ENCODE measurements at places on chromosomes 7 and 10.

DNA sequence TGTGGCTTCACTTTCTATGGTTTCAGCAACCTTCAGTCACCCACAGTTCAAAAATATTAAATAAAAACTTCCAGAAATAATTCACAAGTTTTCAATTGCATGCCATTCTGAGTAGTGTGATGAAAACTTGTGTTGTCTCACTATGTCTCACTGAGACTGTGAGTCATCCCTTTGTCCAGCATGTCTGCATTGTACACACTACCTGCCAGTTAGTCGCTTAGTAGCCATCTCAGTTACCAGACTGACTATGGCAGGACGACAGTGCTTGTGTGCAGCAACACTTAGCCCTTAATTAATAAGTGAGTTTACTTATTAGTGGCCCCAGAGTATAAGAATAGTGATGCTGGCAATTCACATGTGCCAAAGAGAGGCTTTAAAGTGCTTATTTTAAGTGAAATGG, 22.5 kb downstream of the CCDC186 start:
- no peak for DNase-seq

- no peak for DNase-seq
Measured at GRCh38 chr7:79862447-79863210, 272.0 kb upstream of the GNAI1 start.

- DNase-seq = no peak
Measured at GRCh38 chr10:110168601-110169481, 38.6 kb upstream of the MXI1 start.

GRCh38 chr7:84446991-84447480, 252.4 kb upstream of the SEMA3A start:
- DNase-seq = no peak

DNA sequence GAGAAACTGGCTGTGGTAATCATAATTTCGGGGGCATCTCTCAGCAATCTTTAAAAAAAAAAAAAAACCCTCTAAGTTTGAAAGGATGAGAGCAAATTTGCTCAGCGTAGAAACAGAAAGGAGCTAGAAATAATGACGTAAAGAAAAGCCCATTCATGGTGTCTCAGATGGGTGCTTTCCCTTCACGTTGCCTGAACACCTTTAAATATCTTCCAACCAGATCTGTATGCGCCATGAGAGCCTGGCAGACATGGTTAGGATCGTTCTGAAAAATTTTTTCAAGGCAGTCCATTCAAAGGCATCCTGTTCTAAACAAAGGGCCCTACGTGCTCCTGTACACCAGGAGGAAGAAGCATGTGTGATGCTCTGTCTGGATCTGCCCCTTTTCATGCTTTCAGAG, 141.2 kb upstream of the C1QL3 start:
- DNase-seq = no peak

- no peak for DNase-seq
Measured at GRCh38 chr7:105352018-105352612, 36.6 kb downstream of the SRPK2 start.

GRCh38 chr7:33940503-33940902, 35.2 kb downstream of the BMPER start:
- no peak for DNase-seq

GRCh38 chr10:86288695-86289576, 77.7 kb downstream of the GRID1 start:
- DNase-seq = no peak

DNA sequence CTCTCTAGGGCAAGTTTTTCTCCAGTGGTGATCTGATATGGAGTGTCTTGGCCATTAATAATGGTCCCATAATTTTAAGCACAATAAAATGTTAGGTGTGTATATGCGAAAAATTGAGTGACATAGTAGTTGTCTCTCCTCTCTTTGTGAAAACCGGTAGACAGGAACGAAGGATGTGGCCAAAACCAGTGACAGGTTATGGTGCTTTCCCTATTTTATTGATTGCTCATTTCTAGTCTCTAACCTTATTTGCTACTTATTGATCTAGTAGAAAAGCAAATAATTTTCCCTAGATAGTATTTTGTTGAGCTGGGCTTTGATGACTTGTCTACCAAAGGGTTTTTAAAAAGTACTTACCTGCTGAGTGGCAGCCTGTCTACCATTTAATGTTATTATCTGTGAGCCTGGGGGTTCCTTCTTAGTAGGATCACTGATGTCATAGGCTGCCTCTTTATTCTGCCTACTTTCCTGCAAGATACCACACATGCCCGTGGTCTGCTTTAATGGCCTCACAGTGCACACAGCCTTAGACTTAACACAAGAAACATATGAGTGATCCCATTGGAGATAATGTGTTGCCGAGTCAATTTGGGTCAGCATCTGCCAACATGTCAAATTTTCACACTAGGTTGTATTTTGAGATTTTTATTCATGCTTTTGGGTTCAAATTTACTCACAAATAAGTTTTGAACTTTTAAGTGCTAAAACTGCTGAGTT, 100.0 kb downstream of the AUTS2 start:
- no peak for DNase-seq

DNA sequence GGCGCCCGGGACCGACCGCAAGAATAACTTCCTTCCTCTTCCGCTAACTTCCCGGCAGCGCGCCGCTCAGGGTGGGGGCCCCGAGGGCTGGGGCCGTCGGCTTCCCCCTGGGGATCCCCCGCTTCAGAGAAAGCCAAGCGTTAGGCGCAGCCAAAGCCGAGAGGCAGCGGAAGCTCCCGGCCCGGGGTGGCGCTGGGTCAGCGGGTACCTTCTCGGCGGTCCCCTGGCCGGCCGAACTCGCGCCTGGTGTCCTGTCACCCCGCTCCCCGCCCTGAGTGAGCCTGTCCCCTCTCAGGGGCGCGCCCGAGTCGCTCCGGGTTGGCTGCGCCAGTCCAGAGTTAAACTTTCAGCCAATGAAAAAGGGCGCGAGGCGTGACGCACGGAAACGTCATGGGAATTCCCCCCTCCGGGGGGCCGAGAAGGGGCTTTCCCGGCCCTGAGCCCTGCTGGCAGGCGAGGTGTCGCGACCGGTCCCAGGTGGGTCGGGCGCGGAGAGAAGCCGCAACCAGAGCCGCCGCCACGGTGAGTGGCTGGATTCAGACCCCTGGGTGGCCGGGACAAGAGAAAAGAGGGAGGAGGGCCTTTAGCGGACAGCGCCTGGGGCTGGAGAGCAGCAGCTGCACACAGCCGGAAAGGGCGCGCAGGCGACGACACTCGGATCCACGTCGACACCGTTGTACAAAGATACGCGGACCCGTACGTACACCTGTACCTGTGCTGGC, 1.3 kb upstream of the NFKB2 start:
- DNase-seq = no peak

DNA sequence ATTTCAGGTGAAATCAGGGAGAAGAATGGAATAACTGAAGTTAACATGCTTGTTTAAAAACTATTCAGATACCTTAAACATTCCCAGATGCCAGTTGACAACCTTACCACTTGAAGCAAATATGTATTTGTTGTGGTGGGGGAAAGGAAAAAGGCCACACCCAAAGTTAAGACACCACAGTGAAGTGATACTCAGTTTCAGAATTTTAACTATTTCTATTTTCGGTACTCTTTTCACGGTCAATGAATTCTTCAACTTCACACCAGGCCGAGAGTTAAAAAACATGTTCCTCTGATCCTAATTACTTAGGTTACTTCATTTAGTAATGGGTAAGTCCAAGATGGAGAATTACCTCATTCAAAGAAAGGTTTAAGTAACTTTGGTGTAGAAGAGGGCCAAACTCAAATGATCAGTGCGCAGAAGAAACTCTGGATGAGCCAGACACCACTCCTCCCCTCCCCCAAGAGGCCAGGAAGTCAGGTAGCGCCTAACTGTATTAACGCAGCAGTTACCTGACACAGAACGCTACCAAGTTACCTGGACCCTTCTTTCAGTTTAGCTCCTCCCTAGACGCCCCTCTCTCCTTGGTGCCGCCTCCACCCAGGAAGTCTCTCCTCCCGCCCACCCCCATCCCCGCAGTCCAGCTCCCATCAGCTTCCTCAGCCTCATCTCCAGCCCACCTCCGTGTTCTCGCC, 700 bp downstream of the MTPN start:
- no peak for DNase-seq

DNA sequence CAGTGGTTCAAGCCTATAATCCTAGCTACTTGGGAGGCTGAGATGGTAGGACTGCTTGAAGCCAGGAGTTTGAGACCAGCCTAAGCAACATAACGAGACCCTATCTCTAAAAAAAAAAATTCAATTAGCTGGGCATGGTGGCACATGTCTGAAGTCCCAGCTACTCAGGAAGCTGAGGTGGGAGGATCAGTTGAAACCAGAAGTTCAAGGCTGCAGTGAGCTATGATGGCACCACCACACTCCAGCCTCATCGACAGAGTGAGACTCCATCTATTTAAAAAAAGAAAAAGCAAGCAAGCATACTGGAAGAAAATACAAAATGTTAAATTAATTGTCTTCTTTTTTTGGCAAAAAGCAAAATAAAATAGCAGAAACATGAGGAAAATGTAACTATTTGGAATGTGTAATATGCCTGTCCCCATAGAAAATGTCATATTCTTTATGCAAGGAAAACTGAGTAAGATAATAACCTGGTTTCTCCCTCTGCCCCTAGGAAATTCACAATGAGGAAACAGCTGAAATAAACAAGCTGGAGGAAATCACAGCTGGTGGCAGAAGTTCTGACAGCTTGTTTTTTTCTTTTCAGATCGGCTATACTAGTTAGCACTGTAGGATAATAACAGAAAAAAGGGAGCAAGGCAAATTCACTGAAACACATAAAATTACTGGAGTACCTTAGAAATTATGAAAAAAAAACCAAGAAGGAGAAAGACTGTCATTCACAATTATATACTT, 48.5 kb downstream of the HERPUD2 start:
- no peak for DNase-seq

- no peak for DNase-seq
Measured at GRCh38 chr10:48745662-48746245, 61.1 kb downstream of the WDFY4 start.

DNA sequence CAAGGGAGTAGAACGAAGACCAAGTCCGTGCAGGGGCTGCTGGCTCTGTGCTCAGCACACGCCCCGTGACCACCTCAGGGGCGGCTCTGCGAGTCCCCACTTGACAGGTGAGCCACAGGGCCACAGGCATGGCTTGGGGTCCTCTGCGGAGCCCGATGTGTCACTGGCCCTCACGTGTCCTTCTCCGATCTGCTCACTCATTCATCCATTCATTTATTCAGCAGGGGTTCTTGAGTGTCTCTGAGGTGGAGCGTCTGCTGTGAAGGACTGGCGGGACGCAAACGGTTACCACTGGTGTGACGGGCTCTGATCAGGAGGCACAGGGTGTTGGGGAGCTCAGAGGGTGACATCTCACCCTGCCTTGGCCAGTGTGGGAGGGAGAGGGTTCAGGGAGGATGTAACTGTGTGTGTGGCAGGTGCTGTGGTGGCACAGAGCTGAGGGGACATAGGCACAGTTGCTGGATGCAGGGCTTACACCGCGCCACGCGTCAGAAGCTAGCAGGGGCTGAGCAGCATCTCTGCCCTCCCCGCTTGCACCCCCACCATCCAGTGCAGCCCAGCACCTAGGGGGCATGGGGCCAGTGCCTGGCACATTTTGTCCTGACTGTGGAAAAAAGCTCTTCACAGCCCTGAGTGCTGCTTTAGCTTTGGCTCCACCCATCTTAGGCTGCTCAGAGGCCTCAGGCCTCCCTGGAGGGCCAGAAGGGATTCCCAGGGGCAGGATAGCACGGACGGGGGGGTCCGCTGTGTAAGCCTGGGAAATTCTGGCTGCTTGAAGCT, 116.8 kb downstream of the LHPP start:
- DNase-seq = no peak

GRCh38 chr10:126598009-126598408, 72.5 kb downstream of the C10orf90 start:
- DNase-seq = no peak

GRCh38 chr7:3493499-3493898, 192.4 kb downstream of the SDK1 start:
- no peak for DNase-seq

DNA sequence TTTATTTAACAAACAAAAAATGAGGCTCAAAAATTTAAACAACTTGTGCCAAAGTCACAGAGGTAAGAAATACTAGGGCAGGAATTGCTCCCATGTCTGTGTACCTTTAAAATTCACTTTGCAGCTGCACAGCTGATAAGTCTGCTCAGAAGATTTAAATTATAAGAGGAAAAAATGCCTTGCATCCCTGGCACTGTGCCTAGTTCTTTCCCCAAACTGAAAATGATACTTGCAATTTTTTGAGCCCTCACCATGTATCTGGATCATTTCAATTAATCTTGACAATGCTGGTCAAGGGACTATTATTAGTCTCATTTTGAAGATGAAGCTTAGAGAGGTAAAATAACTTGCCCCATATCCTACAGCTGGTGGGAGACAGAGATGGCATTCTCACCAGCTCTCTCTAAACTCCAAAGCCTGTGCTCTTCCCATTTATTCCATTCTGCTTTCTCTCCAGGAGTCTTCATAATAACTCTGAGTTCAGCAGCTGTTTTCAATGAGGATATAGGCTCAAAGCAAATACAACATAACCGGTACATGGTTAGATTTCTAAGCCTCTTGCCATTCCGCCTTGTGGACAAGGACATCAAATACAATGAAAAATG, 350.5 kb upstream of the LRRTM3 start:
- no peak for DNase-seq

DNA sequence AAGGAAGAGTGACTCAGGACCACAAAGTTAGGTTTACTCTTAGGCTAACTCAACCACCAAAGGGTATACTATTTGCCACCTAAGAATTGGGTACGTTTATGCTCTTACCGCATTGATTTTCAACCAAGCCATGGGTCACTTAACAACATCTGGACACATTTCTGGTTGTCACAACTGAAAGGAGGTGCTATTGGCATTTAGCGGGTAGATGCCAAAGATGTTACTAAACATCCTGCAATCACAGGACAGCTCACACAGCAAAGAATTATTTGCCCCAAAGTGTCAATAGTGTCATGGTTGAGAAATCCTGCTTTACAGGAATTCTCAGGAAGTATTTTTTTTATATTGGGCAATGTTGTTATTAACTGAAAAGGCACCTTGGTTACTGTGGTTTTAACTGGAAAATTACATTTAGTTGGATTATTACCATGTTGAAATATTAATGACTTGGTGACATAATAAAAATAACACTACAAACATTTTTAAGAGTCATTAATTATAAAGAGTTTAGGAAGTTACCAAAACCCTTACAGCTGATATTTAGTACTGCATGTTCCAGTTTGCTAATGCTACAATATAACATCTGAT, 185.0 kb upstream of the TMEM196 start:
- no peak for DNase-seq

DNA sequence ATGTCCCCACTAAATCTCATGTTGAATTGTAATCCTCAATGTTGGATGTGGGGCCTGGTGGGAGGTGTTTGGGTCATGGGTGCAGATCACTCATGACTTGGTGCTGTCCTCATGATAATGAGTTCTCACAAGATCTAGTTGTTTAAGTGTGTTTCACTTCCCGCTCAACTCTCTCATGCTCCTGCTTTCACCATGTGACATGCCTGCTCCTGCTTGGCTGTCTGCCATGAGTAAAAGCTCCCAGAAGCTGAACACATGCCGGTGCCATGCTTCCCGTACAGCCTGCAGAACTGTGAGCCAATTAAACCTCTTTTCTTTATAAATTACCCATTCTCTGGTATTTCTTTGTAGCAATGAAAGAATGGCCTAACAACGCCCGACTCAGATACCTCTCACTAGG, 6.2 kb upstream of the PSTK start:
- no peak for DNase-seq

GRCh38 chr10:120342115-120342714, 114.8 kb upstream of the PLPP4 start:
- DNase-seq = no peak

All from NCI-H2107 (cell line).